ENCODE measurements at places on chromosomes 13 and 19.

- peak; percentile 85 for DNase-seq
Observed at GRCh38 chr19:50723069-50723468, at the start of gene CLEC11A. CLEC11A (plus strand) TSS chr19:50723364; CDS start chr19:50723526, 162 bp downstream.

GRCh38 chr13:113794764-113795173, 35.7 kb downstream of the TMEM255B start:
- DNase-seq, result no peak

DNA sequence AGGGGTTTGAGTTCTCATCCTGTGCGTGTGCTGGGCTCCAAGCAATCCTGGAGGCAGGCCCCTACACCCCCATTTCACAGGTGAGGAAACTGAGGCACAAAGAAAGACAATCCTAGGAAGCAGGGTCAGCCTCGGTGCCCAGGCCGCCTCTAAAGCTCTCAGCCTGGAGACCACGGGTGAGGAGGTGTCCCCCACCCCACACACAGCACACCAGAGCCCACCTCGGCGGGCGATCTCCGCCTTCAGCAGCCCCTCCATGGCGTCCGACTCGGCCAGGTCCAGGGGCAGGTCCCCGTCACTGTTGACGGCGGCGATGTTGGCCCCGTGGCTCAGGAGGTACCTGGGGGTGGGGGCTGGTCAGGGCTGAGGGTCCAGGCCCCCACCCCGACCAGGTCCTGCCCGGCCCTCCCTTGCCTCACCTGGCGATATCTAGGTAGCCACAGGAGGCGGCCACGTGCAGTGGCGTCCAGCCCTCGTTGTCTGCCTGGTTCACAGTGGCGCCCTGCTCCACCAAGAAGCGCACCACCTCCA, 5.1 kb downstream of the PPP1R12C start:
- DNase-seq, result no peak

DNA sequence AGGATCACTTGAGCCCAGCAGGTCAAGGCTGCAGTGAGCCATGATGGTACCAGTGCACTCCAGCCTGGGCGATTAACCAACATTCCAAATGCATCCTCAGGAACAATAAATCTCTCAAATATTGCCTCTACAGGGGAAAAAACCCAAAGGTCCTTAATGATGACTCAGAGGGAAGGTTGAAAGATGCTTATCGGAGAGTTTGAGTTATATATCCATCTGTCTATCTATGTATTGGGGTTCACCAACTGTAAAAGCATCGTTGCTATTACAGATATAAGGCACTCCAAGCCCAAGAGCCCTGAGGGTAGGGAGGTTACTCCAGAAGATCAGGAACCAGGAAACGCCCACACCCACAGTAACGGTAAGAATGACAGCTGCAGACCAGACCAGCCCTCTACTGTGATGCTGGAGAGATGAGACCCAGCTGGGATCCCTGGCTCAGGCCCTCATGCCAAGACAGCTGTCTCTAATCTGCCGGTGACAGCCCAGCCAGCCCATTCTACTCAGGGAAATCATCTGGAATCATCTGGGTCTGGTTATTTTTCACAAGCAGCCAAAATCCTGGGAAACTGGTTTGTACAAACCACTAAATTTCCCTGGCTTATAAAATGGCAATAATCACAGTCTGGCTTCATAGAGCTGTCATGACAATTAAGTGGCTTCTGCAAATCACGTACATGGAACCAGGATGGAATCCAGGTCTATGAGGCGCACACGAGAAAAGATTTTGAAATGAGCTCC, 23.8 kb downstream of the TEX101 start:
- peak; percentile 92 for DNase-seq

GRCh38 chr19:50537306-50537685, 23.6 kb upstream of the ASPDH start:
- no peak for DNase-seq

- no peak for DNase-seq
Observed at GRCh38 chr13:98461486-98462240, 115.2 kb downstream of the STK24 start.

DNA sequence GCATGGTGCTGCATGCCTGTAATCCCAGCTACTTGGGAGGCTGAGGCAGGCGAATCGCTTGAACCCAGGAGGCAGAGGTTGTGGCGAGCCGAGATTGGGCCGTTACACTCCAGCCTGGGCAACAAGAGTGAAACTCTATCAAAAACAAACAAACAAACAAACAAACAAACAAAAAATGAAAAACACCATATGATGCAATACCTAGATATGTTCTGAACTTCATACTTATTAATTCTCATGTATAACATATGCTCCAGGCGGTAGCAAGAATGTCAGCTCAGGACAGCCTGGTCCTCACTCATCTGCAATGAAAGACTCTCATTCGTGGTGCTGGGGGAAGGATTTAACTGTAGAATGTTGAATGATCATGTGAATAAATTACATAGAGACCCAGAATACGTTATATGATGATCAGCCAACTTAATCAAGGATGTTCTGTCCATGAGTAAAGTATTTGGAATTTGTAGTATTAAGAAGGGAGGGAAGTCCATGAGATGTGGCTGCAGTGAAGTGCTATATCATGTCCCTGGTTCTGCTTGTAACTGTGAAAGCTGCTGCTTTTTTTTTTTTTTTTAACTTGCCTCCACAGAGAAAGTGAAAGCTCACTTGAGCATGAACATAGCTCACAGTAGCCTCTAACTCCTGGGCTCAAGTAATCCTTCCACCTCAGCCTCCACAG, 206.8 kb downstream of the UQCRFS1 start:
- DNase-seq, result peak; percentile 83

Data from fibroblast of upper back skin (primary cell).